RPMI8226 (cell line): ENCODE measurements at places on chromosomes 11 and 22.

DNA sequence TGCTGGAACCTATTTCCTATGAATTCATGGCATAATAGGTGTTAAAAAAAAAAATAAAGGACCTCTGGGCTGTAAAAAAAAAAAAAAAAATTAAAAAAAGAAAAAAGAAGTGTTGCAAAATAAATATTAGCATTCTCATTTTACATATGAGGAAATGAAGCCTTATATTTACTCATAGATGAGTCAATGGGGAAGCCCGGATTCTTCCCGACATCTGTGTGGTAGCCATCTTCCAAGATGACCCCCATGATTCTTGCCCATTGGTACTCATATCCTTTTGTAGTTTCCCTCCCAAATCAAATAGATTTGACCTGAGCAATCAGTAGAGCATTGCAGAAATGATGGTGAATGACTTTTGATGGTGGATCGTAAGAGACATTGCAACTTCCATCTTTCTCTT, 3.0 kb upstream of the SWAP70 start:
- no peak for DNase-seq

DNA sequence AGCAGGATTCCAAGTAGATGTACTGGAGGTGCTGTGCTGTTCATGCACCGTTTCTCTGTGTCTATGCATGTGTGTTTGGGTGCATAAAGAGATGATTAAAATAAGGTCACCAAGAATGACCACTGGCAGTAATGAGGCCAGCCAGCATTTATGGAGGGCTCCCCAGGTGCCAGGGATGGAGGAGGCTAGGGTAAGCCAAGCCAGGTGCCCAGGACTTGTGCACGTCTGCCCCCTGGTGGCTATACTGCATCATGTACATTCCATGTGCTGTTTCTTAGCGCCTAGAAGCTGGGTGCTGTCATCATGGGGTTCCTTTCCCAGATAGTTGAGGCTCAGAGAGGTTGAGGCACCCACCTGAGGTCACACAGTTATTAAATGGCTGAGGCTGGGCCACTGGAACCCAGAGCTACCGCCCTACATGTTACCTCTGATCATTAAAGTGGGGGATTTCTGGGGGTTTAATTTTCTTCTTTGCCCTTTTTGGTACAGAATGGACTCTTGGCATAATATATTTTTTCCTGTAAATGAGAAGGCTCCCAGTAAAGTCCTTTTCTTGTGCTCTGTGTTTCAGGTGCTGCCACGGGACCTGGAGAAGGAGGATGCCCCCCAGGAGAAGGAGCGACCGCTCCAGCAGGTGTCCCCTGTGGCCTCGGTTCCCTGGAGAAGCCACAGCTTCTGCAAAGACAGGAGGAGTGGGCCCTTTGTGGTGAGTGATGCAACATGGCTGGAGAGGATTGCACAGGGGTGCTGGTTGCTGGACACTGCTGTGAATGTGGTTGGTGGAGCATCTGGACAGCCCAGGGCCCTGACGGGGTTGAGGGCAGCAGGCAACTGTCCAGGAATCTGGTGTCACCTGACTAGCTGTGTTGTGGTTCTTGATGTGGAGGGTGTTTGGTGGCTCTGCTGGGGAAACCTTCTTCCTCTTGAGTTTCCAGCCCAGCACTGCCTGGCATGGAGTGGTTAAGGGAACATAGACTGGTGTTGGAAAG, 96.4 kb downstream of the KIAA1671 start:
- peak; percentile 74 for DNase-seq

- no peak for DNase-seq
These were observed 16.1 kb downstream of the RBX1 start for GRCh38 chr22:40967111-40967760.

DNA sequence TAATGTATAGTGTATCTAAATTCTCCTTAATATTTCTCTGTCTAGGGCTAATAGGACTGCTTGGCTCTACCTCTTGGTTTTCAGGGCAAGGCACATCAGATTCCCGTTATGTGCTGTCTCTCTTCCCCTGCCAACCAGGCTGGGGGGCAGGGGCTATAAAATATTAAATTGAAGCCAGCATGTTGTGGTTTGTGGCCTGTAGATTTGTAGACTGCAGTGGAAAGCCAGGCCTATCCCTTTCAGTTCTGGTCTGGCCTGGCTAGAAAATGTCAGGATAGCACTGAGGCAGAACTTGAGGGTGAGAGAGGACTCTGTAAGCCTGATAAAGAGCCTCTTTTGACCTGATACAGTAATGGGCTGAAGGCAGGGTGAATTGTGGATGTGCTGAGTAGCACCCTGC, 14.4 kb upstream of the GRK2 start:
- DNase-seq = no peak

DNA sequence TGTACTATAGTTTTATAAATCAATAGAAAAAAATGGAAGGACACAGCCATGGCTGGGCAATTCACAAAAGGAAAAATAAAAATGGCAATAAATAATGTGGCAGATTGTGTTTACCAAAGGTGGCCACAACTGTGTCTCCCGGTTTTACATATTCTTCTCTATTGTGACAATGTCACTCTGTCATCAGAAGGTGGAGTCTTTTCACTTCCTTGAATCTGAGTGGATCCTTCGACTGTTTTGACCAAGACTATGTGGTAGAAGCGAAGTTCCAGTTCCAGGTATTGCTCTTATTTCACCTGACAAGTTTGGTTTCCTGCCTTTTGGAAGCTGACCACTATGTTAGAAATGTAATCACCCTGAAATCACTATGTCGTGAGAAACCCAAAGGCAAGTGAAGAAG, 31.0 kb upstream of the HSD17B12 start:
- DNase-seq = no peak

- DNase-seq = peak; percentile 34
These were observed 9.7 kb downstream of the USP2 start for GRCh38 chr11:119371778-119372182.

- no peak for DNase-seq
These were observed at the start of gene LMF2 for GRCh38 chr22:50507421-50507990. TSS of gene LMF2 (minus strand) at chr22:50507702. CDS start at chr22:50507675, 27 bp downstream.

- no peak for DNase-seq
These were observed 13.0 kb upstream of the OPCML start for GRCh38 chr11:133545199-133545803.

DNA sequence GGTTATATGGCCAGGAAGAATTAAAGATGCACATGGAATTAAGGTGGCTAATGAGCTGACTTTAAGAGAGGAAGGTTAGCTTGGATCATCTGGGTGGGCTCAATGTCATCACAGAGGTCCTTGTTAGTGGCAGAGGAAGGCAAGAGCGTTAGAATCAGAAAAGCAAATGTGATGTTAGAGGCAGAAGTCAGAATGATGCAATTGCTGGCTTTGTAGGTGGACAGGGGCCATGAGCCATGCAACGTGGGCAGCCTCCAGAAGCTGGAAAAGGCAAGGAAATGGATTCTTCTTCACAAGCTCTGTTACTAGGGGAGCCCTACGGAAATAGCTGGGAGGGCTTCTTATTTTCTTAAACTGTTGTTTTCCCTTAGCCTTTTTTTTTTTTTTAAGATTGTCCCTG, 2.3 kb upstream of the CBLIF start:
- DNase-seq = no peak

DNA sequence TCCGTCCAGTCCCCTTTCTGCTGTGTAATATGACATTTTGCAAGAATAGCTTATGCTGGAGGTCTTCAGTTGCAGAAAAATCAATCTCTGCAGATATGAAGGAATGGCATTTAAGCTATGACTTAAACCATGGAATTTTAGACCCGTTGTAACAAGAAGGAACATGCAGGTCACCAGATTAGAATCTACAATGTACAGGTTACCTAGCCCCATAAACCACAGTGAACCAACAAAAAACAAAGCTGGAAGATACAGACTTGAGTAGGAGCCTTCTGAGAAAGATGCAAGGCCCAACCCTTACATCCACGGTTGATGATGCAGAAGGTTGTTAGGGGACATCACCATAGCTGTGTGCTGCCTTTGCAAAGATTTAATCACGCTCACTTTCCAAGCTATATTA, 132.5 kb downstream of the WT1 start:
- no peak for DNase-seq
